Panc1 (cell line): ENCODE measurements at places on chromosomes 3 and 15. TPM values are rescaled to one million over a fixed set of nuclear protein-coding genes. Genes with fewer than 3 reads are reported as not detected.

Gene POPDC2
- total RNA-seq, result 0.15 TPM

Gene FETUB
- not detected for total RNA-seq

Gene ANKRD63
- total RNA-seq, result 0.72 TPM

Gene SLC25A36
- 69.5 TPM for total RNA-seq

Gene CPA3
- not detected for total RNA-seq

Gene CACNA1D
- 23.0 TPM for total RNA-seq

Gene NOX5
- total RNA-seq, result 0.26 TPM

Gene FBLN2
- 0.44 TPM for total RNA-seq

Gene CAV3
- total RNA-seq, result not detected

Gene SERP1
- 75.0 TPM for total RNA-seq

Gene UBE2Q2
- 39.2 TPM for total RNA-seq

DNA sequence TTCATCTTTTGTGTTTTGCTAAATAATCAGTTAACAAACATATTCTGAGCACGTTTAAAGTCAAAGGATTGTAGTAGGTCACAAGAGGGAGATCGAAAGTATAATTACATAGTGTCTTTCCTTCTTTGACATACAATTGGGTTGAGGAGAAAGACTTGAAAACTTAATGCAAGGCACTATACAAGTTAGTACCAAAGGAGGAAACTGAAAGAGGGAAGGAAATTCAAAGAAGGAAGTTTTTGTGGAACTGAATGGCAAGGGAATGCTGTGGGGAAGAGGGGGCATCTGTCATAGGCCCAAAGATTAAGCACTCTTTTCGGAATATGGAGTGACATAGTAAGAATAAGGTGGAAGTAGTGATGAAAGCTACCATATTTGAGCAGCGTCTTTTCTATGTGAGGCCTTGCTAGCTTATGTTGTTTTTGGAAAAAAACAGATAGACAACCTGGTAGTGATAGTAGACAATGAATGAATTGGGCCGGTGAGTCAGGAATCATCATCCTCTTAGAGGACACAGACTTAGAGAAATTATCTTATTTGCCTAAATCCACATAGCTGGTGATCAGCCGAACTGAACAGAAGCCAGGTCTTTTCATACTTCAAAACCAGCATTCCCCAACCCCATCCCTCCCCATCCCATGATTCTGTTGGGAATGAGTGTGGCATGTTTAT, 10.2 kb downstream of the MBNL1 start:
- DNase-seq, result no peak

GRCh38 chr3:160006282-160007163, 17.9 kb downstream of the IL12A start:
- DNase-seq, result peak; percentile 55

GRCh38 chr15:58889363-58889762, 44.1 kb downstream of the SLTM start:
- DNase-seq, result no peak

GRCh38 chr3:84836961-84837360, 121.8 kb upstream of the CADM2 start:
- no peak for DNase-seq

- DNase-seq, result no peak
Observed at GRCh38 chr15:61725251-61725650, 335.0 kb downstream of the VPS13C start.

- no peak for DNase-seq
Observed at GRCh38 chr15:31442699-31443111, 116.1 kb downstream of the KLF13 start.

DNA sequence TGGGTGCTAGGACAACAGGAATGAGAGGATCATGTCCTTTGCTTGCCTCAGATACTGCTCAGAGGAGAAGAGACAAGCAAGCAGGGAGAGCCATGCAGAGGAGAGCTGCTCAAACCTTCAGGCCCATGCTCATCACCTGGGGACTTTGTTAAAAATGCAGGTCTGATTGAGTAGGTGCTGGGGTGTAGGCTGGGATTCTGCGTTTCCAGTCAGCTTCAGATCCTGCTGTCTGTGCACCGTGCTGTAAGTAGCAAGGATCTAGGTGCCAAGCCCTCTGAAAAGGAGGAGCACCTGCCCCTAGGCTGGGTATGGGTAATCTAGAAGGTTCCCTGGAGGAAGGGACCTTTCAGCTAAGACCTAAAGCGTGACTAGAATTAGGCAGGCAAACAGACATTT, 7.3 kb downstream of the FLNB start:
- no peak for DNase-seq

GRCh38 chr15:32029862-32030781, at the start of gene CHRNA7:
TSS of gene CHRNA7 (plus strand) at chr15:32030515. CDS start at chr15:32030595, 80 bp downstream.
- no peak for DNase-seq

- no peak for DNase-seq
Observed at GRCh38 chr15:53625962-53626845, 133.3 kb downstream of the WDR72 start.

GRCh38 chr3:105140899-105141367, 225.8 kb upstream of the ALCAM start:
- no peak for DNase-seq

GRCh38 chr3:45486926-45487325, 98.5 kb downstream of the LARS2 start:
- DNase-seq, result no peak

GRCh38 chr3:56415652-56416051, 52.6 kb downstream of the ERC2 start:
- no peak for DNase-seq
